ENCODE measurements at places on chromosomes 1 and 21. TPM values are rescaled to one million over a fixed set of nuclear protein-coding genes. Genes with fewer than 3 reads are reported as not detected.

- no peak for DNase-seq
Measured at GRCh38 chr1:79749607-79750006, 743.1 kb upstream of the ADGRL4 start.

DNA sequence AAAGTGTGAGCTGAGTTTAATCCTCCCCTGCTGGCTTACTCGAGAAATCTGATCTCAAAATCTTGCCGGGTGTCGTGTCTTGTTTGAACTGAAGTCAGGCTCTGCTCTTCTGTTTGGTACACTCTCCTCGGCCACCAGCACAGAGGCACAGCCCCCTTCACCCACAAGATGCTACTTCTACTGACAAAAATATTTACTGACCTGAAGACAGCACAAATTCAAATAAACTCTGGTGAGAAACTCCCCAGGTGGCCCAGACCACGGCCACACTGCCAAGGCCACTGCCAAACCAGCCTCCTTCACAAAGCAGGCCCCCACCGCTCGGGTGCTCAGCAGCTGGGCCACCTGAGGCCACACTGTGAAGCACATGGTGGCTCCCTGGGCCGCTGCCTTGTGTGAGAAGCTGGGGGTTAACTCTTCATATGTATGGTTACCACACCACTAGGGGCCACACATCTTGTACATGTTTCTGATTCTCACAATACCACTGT is 80.6 kb downstream of the TGFBR3 start:
- DNase-seq: no peak

- peak; percentile 43 for DNase-seq
Measured at GRCh38 chr1:206982216-206982615, 12.0 kb upstream of the FCAMR start.

DNA sequence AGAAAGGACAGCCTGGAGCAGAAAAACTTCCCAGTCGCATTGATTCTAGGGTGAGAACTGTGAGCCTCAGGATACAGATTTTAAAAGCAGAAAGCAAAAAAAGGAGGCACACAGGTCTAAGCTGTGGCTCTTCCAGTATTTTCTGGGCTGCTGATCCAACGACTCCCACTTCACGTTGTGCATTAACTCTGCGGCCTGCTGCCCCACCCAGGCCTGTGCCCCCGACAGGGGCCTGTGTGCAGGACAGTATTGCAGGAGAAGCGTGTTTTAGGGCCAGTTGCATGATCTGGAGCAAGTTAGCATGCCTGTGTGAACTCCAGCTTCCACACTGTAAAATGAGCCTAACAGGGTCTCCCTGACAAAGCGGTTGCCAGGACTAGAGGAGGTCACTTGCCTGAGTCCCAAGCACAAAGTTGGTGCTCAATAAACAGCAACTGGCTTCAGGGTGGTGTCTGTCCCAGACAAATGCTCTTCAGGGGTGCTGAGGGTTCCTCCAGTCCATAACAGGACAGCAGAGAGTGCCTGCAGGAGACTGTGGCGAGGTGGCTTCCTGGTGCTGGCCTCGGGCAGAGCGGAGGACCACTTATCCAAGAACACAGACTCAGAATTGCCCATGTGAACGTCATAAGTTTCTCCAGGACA is 66.8 kb upstream of the RAB4A start:
- DNase-seq: no peak

SLC44A5 gene
- 9.6 TPM for polyA plus RNA-seq

DNA sequence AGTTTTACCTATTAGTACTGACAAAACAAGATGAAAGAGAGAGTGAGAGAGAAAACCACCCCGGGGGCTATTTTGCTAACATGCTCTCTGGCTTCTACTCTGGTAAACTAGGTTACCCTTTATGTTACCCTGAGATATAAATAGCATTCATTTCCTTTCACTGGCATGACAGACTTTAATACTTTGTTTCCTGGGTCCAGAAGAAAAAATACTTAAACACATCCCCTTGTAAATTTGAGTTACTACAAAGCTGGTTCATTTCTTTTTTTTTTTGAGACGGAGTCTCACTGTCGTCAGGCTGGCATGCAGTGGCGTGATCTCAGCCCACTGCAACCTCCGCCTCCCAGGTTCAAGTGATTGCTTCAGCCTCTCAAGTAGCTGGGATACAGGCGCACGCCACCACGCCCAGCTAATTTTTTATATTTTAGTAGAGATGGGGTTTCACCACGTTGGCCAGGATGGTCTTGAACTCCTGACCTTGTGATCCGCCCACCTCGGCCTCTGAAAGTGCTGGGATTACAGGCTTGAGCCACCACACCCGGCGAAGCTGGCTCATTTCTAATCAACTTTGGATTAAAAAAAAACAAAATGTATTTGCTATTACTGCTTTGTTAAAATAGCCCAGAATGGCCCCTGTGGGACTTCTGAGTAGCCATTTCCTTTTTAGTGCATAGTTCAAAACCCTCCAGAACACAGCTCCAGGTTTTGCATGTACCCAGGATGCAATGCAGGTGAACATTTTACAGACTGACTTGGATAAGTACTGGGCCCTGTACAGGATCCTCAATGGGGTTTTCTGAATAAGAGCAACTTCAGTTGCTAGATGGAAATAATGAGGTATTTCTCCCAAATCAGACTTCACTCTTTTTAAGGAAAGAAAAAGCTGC is 20.6 kb downstream of the INPP5B start:
- DNase-seq: no peak

DNA sequence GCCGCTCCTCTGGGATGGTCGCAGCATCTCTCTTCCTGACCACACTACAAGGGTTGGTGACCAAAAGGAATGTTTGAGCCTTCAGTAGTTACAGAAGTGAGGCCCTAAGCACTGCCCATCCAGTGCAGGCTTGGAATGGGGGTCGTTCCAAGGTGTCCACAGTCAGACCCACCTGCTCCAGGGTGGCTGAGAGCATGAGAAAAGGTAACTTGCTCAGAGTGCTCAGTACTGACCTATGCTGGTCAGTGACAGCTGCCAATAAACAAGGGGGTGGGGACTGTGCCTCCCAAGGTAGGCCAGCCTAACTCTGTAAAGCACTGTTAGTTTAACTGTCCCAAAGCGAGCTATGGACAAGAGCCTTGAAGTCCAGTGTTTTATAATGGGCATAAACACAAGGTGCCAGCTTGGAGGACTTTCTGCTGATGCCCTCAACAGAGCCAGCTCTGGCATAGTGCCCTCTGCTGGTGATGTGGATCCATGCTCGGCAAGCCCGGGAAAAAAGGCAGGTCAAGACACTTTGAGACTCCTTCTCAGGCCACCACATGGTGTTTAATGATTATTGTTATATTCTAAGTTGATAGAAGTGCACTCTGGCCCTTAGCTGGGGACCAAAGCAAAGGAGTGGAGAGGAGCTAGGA is 78.1 kb upstream of the DNAH14 start:
- no peak for DNase-seq

DNA sequence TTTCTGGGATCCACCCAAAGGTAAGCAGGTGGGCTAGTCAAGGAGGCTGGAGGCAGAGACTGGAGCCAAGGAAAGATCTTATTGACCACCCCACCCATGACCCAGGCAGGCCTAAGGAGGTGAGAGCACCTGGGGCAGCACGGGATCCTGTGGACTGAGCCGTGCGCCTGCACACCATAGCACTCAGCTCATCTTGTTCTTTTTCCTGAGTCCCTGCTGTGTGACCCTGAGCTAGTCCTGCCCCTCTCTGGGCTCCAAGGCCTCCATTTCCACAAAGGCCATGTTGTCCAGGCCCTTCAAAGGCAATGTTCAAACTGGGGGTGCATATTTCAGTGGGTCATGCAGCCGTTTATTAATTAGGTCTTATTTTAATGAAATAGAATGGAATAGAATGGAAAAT is 7.2 kb downstream of the FAM131C start:
- no peak for DNase-seq

GRCh38 chr1:212291505-212292134 is 6.4 kb downstream of the PPP2R5A start:
- peak; percentile 56 for DNase-seq

TAS1R3 gene
- 0.39 TPM for polyA plus RNA-seq

GRCh38 chr1:229554886-229555621 is 3.5 kb downstream of the ABCB10 start:
- no peak for DNase-seq

RNU1-2 gene
- polyA plus RNA-seq: not detected

CAMSAP2 gene
- polyA plus RNA-seq: 33.9 TPM

DNA sequence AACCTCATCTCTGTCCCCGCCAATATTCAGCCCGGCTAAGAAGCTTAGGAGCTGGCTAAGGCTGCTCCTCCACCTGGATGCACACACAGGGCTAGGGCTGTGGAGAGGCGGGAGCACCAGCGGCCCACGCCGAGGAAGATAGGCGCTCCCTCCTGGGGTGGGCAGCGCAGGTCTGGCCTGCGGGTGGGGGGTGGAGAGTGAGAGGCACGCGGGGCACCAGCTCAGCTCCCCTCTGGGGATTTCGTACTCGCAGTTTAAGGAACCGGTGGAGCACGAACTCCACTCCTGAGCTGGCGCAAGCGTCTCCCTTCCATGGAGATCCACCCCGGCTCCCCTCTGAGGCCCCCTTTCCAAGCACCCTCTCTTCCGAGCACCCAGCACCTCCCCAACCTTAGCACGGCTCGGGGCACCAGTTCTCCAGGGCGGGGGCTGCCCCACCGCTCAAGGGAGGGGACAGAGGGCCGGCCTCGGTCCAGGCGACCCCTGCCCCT is 433 bp upstream of the KAZN start:
- no peak for DNase-seq

DNA sequence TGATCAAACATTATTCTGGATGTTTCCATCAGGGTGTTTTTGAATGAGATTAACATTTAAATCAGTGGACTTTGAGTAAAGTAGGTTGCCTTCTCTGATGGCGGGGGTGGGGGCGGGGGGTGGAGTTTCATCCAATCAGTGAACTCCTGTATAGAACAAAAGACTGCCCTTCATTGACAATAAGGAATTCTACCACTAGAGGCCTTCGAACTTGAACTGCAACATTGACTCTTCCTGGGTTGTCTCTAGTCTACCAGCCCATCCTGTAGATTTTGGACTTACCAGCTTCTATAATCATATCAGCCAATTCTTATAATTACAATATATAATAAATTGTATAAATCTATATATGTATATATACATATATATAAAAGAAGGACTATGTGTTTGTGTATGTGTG is 520.4 kb upstream of the CXADR start:
- DNase-seq: no peak

DNA sequence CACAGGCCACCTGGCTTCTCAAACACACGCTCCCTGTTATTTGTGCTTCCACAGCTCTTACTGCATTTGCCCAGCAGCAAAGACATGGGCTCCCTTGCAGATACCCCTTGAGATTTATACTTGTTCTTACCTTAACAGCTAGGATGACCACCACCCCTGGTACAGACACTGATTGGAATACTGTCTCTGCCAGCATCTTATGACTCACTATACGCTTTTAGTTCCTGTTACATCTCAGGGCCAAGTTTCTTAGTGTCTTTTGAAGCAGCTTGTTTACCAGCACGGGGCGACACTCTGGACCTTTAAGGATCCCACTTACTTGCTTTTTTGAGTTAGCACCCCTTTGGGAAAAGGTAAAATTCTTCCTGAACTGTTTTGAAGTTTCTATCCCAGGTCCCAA is 874.8 kb downstream of the KCNT2 start:
- no peak for DNase-seq

GRCh38 chr1:19533626-19534025 is 48.3 kb upstream of the CAPZB start:
- no peak for DNase-seq

- peak; percentile 53 for DNase-seq
Measured at GRCh38 chr1:7942214-7942921, 1.7 kb upstream of the TNFRSF9 start.

DNA sequence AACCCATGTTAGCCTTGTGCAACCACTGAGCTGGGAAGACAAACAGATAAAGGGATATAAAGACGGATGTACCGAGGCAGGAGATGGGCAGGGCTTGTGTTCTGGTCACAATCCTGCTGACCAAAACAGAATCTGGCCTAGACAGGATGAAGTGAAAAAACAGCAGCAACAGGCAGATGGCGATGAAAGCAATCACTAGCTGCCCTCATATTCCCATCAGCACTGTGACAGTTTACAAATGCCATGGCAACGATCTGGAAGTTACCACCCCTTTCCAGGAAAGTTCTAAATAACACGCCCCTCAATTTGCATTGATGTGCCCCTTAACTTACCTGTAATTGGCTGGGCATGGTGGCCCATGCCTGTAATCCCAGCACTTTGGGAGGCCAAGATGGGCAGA is 40.6 kb upstream of the CD46 start:
- peak; percentile 0 for DNase-seq

- no peak for DNase-seq
Measured at GRCh38 chr1:161225178-161225533, 704 bp upstream of the TOMM40L start.

GRCh38 chr1:28775121-28775942 is 36.6 kb upstream of the OPRD1 start:
- peak; percentile 56 for DNase-seq

GRCh38 chr1:57422271-57423134 is 1.4 kb downstream of the DAB1 start:
- DNase-seq: peak; percentile 31

DNA sequence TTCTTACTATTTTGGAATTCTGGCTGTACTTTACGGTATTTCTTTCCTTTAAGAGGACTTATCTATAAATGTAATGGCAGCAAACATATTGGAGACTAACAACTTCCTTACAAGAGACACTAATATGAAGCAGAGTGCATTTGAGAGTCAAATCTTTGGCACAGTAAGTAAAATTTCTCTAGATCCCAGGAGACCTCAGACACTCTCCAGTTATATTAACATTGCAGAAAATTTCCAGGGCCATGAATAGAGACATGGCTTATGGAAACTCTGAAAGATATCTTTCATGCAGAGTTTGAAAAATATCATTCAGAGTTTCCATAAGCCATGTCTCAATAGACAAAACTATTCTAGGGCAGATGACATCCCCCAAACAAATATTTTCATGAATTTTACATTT is 51.2 kb downstream of the IL23R start:
- no peak for DNase-seq

DNA sequence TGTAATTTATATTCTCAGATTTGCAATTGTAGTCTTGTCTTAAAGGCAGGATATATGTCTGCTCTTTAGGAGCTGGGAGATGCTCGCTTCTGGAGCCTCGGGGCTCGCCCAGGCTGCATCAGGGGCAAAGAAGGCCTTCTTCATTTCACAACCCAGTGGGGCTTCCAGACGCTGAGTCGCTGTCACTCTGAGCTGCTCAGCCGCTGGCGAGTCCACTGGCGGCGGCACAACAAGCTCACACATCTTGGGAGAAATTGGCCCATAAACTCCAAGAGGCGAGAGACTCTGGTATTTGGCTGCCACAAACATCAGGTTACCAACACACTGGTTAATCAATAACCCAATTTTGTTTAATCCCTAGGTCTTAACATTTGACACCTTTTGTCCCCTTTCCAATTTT is 216.6 kb downstream of the ATG4C start:
- DNase-seq: no peak

DNA sequence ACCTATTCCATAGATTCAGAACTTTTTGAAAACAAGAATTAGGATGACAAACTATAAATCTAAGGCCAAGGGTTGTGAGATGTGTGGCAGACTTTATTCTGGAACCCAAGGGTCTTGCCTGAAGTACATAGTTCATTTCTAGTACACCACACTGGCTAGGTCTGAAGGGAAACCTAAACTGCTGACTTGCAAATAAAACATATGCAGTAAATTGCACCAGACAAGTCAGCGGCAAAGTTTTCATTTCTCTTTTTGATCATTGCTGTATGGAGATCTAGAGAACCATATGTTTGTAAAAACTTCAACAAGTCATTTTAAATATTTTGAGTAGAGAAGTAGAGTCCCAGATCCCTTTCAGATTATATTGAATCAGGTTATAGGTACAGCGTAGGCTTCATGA is 43.9 kb downstream of the TNFSF4 start:
- no peak for DNase-seq
